Hepatocyte (in vitro differentiated cells): ENCODE measurements at places on chromosomes 3 and 15. TPM values are rescaled to one million over a fixed set of nuclear protein-coding genes. Genes with fewer than 3 reads are reported as not detected.

- no peak overlapping the region for H3K27ac ChIP-seq
- no peaks in the 10 kb centered on the region for H3K36me3 ChIP-seq
- peaks cover 8% of the 10 kb centered on the region for H3K4me1 ChIP-seq
- DNase-seq, result no peak
- H3K27me3 ChIP-seq, result no peaks in the 10 kb centered on the region
These were observed 251.6 kb downstream of the RPLP1 start for GRCh38 chr15:69704229-69704628.

- no peaks in the 10 kb centered on the region for H3K36me3 ChIP-seq
- no peak overlapping the region for H3K27ac ChIP-seq
- H3K27me3 ChIP-seq, result no peaks in the 10 kb centered on the region
- no peak for DNase-seq
- no peaks in the 10 kb centered on the region for H3K4me1 ChIP-seq
These were observed 6.3 kb upstream of the CCR4 start for GRCh38 chr3:32945136-32945535.

ZNF860 gene
- 0.80 and 2.2 TPM in 2 replicates for total RNA-seq

GRCh38 chr3:74532446-74532845 is 82.0 kb downstream of the CNTN3 start:
- no peak overlapping the region for H3K27ac ChIP-seq
- DNase-seq, result no peak
- H3K4me3 ChIP-seq, result no peak overlapping the region
- no peaks in the 10 kb centered on the region for H3K4me1 ChIP-seq
- no peaks in the 10 kb centered on the region for H3K27me3 ChIP-seq

DNA sequence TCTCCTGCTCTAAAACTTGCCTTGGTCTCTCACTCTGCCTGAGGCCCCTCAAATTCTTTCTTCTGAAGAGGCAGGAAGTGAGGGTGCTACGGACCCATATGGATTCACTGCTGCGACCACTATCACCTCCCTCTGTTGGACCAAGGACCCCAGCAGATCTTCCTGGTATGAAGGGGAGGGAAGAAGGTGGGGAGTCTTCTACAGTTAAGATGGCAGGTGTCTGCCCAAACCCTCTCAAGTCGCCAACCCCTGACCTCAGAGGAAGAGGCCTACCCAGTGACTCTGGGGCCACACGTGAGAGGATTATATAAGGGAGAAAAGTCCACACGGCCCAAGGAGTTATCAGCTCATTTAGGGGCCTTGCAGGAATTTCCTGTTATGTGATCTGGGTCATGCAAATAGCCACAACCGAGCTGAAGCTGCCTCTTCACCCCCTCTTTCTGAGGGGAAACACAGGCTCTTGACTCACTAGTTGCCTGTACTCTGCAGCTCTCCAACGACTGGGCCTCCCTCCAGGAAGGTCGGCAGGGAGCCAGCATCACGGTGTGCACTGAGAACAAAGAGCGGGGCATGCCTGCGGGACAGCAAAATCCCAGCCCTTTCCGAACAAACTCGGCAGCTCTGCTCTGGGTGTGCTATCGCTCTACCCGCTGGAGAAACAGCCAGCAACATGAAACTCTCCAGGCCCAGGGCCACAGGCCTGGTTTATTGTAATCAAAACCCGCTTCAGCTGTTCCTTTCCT is 116.0 kb downstream of the XXYLT1 start:
- H3K27ac ChIP-seq, result peak overlapping the region; percentile 91
- peaks cover 56% of the 10 kb centered on the region for H3K4me1 ChIP-seq
- no peaks in the 10 kb centered on the region for H3K27me3 ChIP-seq
- peak; percentile 86 for DNase-seq
- no peak overlapping the region for H3K4me3 ChIP-seq

IL17RE gene
- total RNA-seq, result 9.1 and 10.2 TPM in 2 replicates

DNA sequence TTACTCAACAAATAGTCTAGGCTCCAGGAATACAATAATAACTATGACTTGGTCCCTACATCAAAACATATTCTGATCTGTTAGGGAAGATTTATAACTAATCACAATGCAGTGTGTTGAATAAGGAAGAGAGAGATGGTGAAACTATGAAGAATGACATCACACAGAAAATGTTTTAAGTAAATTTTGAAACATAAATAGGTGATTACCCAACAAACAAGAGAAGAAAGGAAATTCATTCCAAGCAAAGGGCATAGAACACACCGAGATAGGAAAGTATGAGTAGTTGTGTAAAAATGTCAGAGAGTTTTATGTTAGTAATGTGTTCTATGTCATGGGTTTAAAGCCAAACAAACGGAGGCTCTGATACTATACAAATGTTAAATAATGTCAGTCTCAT is 13.4 kb downstream of the SEC62 start:
- H3K4me3 ChIP-seq, result no peak overlapping the region
- DNase-seq, result peak; percentile 22
- no peaks in the 10 kb centered on the region for H3K36me3 ChIP-seq
- peak overlapping the region; percentile 56 for H3K27ac ChIP-seq

TGM5 gene
- total RNA-seq, result not detected in 2 replicates

GRCh38 chr3:12737319-12737718 is 21.7 kb downstream of the TMEM40 start:
- no peaks in the 10 kb centered on the region for H3K36me3 ChIP-seq
- H3K27ac ChIP-seq, result no peak overlapping the region
- no peaks in the 10 kb centered on the region for H3K27me3 ChIP-seq
- no peak for DNase-seq
- H3K4me3 ChIP-seq, result no peak overlapping the region

CNTN3 gene
- total RNA-seq, result 10.5 and 12.1 TPM in 2 replicates

- H3K27me3 ChIP-seq, result no peaks in the 10 kb centered on the region
- no peak overlapping the region for H3K4me3 ChIP-seq
- peak; percentile 34 for DNase-seq
- H3K36me3 ChIP-seq, result no peaks in the 10 kb centered on the region
These were observed 123.4 kb downstream of the CHSY1 start for GRCh38 chr15:101128221-101129015.

GABRR3 gene
- total RNA-seq, result not detected in 2 replicates

DNA sequence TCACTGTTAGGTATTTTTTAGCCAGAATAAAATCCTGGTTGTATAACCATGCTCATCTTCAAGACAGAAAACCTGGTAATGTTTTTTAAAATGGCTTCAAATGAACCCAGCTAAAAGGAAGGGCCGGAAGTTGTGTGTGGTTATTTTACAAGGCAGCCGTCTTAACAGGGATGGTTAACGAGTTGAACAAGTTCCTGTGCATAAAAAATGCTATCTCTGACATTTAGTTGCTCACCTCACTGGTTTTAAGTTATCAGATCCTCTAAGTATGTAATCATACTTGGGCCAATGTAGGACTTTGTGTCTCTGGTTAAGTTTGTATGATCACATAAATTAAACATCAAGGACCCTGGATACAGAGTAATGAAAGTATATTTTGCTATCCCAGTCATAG is 2.1 kb downstream of the ATP11B start:
- peaks cover 10% of the 10 kb centered on the region for H3K4me1 ChIP-seq
- H3K4me3 ChIP-seq, result peak overlapping the region; percentile 97
- peak overlapping the region; percentile 99 for H3K27ac ChIP-seq
- H3K36me3 ChIP-seq, result no peaks in the 10 kb centered on the region
- peak; percentile 36 for DNase-seq

GRCh38 chr15:31997711-31998110 is 32.6 kb upstream of the CHRNA7 start:
- H3K27ac ChIP-seq, result no peak overlapping the region
- DNase-seq, result no peak
- H3K36me3 ChIP-seq, result no peaks in the 10 kb centered on the region
- no peaks in the 10 kb centered on the region for H3K27me3 ChIP-seq

GRCh38 chr3:188416041-188416440 is 262.1 kb downstream of the LPP start:
- H3K4me3 ChIP-seq, result no peak overlapping the region
- no peaks in the 10 kb centered on the region for H3K27me3 ChIP-seq
- no peak overlapping the region for H3K27ac ChIP-seq
- H3K36me3 ChIP-seq, result no peaks in the 10 kb centered on the region

- DNase-seq, result no peak
- no peaks in the 10 kb centered on the region for H3K36me3 ChIP-seq
- no peaks in the 10 kb centered on the region for H3K4me1 ChIP-seq
- no peak overlapping the region for H3K27ac ChIP-seq
- no peak overlapping the region for H3K4me3 ChIP-seq
These were observed 340.2 kb downstream of the ROBO2 start for GRCh38 chr3:77380136-77380535.

DNA sequence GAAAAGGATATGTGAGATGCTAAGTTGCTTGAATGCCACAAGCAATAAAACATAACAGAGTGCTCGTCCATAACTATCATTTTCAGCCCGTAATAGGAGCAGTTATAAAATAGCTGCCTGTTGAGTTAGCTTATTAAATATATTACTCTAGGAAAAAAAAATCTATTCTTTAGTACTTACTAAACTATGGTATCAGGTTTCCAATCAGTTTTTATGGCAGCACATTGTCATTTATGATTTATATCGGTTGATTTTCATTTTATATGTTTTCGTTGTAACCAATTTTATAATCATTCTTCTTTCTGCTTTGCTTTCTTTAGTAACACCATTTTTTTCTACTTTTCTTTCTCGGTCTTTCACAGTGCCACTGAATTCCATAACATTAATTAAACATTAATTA is 51.9 kb downstream of the SEMA6D start:
- DNase-seq, result no peak
- no peaks in the 10 kb centered on the region for H3K36me3 ChIP-seq
- no peak overlapping the region for H3K4me3 ChIP-seq
- H3K27me3 ChIP-seq, result no peaks in the 10 kb centered on the region
- peaks cover 8% of the 10 kb centered on the region for H3K4me1 ChIP-seq
- no peak overlapping the region for H3K27ac ChIP-seq

- H3K36me3 ChIP-seq, result no peaks in the 10 kb centered on the region
- no peak overlapping the region for H3K27ac ChIP-seq
- no peaks in the 10 kb centered on the region for H3K27me3 ChIP-seq
These were observed 129.0 kb downstream of the LRRK1 start for GRCh38 chr15:101048176-101048575.

DNA sequence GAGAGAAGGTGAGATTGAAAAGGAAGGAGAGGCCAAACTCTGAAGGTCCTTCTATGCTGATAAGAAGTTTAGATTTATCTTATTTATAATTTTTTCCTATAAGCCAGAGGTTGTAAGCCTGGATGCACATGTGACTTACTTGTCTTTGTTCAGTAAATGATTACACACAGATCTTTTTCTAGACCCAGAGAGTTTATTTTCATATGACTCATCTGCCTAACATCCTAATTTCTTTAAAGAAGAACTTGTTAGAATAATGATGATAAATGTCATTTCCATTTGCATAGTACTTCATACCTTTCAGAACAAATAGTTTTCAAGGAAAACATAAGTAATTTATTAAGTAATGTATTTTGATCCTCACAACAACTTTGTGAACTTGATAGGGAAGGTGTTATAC is 434.8 kb upstream of the DPH6 start:
- H3K27me3 ChIP-seq, result no peaks in the 10 kb centered on the region
- H3K27ac ChIP-seq, result no peak overlapping the region
- no peaks in the 10 kb centered on the region for H3K4me1 ChIP-seq
- peak; percentile 11 for DNase-seq
- H3K4me3 ChIP-seq, result no peak overlapping the region
- H3K36me3 ChIP-seq, result no peaks in the 10 kb centered on the region

TM6SF1 gene
- 0.20 and 0.52 TPM in 2 replicates for total RNA-seq

GRCh38 chr3:132038198-132038825 is 3.5 kb upstream of the CPNE4 start:
- H3K4me1 ChIP-seq, result no peaks in the 10 kb centered on the region
- peak; percentile 48 for DNase-seq
- no peak overlapping the region for H3K27ac ChIP-seq
- no peaks in the 10 kb centered on the region for H3K36me3 ChIP-seq
- H3K27me3 ChIP-seq, result peaks cover 39% of the 10 kb centered on the region

DNA sequence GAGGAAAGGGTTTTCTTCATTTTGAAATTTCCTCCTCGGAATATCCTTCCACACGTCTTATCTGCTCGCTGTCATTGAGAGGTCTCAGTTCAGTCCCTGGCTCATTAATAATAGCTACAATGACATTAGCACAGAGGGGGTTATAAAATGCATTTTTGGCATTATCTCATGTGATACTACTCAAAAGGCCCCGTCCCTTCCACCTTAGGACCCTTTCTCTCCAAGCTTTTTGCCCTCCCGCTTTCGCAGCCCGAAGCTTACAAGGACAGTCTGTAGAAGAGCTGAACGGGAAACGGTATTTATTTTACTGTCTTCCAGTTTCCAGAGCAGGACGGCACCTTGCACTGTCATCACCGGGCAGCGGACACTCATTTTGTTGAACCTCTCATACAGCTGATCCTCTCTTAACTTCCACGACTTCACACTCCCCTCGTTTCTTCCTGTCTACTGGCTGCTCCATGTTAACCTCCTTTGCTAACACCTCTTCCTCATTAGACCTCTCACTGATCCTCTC is 5.6 kb upstream of the PLEKHO2 start:
- no peak overlapping the region for H3K27ac ChIP-seq
- no peaks in the 10 kb centered on the region for H3K36me3 ChIP-seq
- peaks cover 4% of the 10 kb centered on the region for H3K4me1 ChIP-seq
- H3K27me3 ChIP-seq, result no peaks in the 10 kb centered on the region
- H3K4me3 ChIP-seq, result no peak overlapping the region

- H3K36me3 ChIP-seq, result no peaks in the 10 kb centered on the region
- no peaks in the 10 kb centered on the region for H3K27me3 ChIP-seq
- H3K4me3 ChIP-seq, result no peak overlapping the region
- peak overlapping the region; percentile 0 for H3K27ac ChIP-seq
- H3K4me1 ChIP-seq, result peaks cover 13% of the 10 kb centered on the region
These were observed 23.3 kb upstream of the IREB2 start for GRCh38 chr15:78414621-78415250.

LIPC gene
- total RNA-seq, result 64.8 and 67.7 TPM in 2 replicates

DNA sequence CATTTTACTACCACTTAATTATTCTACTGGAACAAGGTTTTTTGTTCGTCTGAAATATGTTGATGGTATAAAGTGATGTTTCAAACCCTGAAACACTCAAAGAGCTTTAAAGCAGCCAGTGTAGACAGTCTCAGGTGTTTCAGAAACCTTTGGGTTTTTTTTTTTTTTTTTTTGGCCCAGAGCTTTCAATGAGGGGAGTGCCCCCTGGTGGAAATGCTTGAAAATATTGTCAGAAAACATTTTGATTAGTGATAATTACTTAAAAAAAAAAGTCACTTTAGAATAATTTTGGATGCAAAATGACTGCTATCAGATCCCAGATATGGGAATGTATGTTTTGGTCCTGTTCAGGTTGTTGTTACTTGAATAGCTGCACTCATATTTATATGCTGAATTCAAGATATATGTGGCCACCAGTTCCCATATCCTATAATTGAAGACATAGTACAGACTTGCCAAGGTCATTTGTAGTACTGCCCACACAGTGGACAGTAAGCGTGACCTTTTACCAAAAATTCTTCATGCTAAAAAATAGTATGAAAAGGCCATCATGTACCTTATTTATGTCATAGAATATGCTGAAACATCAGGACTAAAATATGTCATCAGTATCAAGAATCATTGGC is 35.9 kb downstream of the SATB1 start:
- DNase-seq, result peak; percentile 46
- H3K27ac ChIP-seq, result no peak overlapping the region
- H3K27me3 ChIP-seq, result no peaks in the 10 kb centered on the region
- H3K36me3 ChIP-seq, result no peaks in the 10 kb centered on the region
- no peaks in the 10 kb centered on the region for H3K4me1 ChIP-seq
- H3K4me3 ChIP-seq, result no peak overlapping the region

- H3K27me3 ChIP-seq, result no peaks in the 10 kb centered on the region
- no peak overlapping the region for H3K27ac ChIP-seq
- no peak overlapping the region for H3K4me3 ChIP-seq
- no peaks in the 10 kb centered on the region for H3K4me1 ChIP-seq
- no peaks in the 10 kb centered on the region for H3K36me3 ChIP-seq
- DNase-seq, result no peak
These were observed 42.7 kb downstream of the METTL6 start for GRCh38 chr3:15384510-15385237.

- H3K27ac ChIP-seq, result no peak overlapping the region
- DNase-seq, result no peak
- peaks cover 5% of the 10 kb centered on the region for H3K4me1 ChIP-seq
- H3K27me3 ChIP-seq, result no peaks in the 10 kb centered on the region
- H3K36me3 ChIP-seq, result no peaks in the 10 kb centered on the region
These were observed 8.7 kb downstream of the CTDSPL2 start for GRCh38 chr15:44435893-44436667.

LYSMD2 gene
- 5.1 and 7.6 TPM in 2 replicates for total RNA-seq

HDAC11 gene
- total RNA-seq, result 8.1 and 8.4 TPM in 2 replicates
